ENCODE measurements at places on chromosomes 2 and 18.

DNA sequence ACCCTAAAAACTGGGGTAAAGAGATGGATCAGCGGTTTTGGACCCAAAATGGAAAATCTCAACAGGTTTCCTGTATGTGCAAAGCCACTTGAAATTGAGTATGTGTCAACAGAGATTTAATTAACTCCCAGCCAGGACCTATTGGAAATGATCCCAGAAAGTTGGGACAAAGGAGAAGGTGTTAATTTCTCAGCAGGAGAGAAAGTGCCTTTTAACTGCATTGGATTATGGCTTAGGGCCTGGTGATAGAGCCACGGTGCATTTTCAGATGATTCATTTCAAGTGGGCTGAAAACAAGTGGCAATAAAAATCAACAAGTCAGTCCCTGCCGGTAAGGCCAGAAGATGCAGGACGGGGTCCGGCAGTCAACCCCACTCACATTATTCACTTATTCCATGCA lies 80.2 kb upstream of the BCL11A start:
- no peak for DNase-seq

GRCh38 chr2:24993406-24994145 lies 21.8 kb upstream of the DNAJC27 start:
- DNase-seq, result no peak

DNA sequence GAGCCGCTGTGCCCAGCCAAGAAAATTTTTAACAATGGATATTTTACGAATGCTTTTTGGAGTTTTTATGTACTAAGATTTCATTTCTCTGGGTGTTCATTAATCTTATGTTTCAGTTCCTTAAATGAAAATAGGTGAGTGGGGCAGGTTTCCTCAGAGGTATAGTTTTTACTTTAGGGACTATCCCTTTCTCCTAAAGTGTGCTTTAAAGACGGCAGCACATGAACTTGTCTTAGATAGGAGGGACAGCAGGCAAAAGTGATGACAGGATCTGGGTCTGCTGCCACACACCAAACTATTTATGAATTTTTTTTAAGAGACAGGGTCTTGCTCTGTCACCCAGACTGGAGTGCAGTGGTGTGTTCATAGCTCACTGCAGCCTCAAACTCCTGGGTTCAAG lies 8.0 kb upstream of the REL start:
- DNase-seq, result no peak

GRCh38 chr2:240840435-240841060 lies 20.5 kb upstream of the KIF1A start:
- no peak for DNase-seq

GRCh38 chr2:47867205-47867604 lies 39.1 kb downstream of the FBXO11 start:
- no peak for DNase-seq

DNA sequence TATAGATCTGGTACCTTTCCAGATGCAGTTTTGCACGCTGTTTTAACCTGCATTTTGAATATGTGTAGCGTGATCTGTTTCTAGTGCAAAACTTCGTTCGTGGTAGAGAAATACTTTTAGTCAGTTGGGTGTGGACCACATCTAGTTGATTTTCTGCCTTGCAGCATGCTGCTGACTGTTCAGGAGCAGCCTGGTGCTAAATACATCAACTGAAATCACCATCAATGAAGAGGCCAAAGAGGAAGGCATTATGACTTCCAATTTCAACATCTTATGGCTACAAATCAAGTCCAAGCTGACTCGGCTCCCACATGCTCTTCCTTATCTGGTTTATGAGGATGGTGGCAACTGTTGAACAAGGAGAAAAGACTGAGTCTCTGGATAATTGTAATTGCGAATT lies 298.5 kb downstream of the ZNF521 start:
- no peak for DNase-seq

DNA sequence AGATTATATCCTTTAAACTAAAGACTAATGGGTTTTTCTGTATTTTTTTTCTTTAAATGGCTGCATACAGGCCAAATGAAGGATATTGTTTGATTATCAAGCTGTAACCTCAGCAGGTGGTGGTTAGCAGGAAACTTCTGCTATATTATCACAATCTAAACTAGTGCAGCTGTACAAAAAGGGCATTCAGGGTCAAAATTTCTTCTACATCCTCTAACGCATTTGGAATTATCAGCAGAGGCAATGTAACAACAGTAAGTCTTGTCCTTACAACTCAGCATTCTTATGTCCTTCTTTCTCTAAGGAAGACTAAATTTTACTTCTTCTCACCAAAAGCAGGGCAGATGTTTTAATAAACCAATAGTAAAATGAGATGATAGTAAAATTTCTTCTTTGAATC lies 135.8 kb upstream of the FN1 start:
- DNase-seq, result no peak

GRCh38 chr2:38783586-38783985 lies 5.6 kb downstream of the GEMIN6 start:
- DNase-seq, result no peak

- DNase-seq, result no peak
Measured at GRCh38 chr18:21918693-21919092, 178.1 kb downstream of the MIB1 start.

DNA sequence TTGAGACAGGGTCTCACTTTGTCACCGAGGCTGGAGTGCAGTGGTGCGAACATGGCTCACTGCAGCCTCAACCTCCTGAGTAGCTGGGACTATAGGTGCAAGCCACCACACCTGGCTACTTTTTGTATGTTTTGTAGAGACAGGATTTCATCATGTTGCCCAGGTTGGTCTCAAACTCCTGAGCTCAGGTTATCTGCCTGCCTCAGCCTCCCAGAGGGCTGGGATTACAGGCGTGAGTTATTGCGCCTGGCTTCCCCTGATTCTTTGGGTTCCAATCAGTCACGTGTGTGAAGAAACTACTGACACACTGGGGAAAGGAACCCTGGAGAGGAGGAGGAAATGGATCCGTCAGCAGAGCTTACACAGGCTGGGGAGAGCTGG lies 22.3 kb upstream of the RAB10 start:
- DNase-seq, result no peak

GRCh38 chr18:75201282-75202270 lies 7.4 kb downstream of the PTGR3 start:
- no peak for DNase-seq

- no peak for DNase-seq
Measured at GRCh38 chr2:31127931-31128330, 10.3 kb downstream of the GALNT14 start.

- no peak for DNase-seq
Measured at GRCh38 chr18:36589857-36590543, 238.8 kb downstream of the TPGS2 start.

GRCh38 chr18:12749121-12749520 lies 46.3 kb downstream of the PSMG2 start:
- DNase-seq, result no peak

DNA sequence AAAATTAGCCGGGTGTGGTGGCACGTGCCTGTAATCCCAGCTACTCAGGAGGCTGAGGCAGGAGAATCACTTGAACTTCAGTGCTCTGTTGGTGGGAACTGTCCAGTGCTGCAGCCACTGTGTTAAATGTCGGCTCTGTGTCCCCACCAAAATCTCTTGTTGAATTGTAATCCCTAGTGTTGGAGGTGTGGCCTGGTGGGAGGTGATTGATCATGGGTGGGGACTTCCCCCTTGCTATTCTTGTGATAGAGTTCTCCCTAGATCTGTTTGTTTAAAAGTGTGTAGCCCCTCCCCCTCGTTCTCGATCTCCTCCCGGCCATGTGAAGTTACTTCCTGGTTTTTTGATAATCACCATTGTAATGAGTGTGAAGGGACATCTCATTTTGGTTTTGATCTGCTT lies 9.8 kb upstream of the RPL31 start:
- no peak for DNase-seq

All from stimulated activated CD8-positive, alpha-beta memory T cell treated with anti-CD3 and anti-CD28 coated beads, Interleukin-15, amount 100 ng/mL, for 48 hours (primary cell).